K562 (cell line): ENCODE measurements at places on chromosomes 13 and 19.

DNA sequence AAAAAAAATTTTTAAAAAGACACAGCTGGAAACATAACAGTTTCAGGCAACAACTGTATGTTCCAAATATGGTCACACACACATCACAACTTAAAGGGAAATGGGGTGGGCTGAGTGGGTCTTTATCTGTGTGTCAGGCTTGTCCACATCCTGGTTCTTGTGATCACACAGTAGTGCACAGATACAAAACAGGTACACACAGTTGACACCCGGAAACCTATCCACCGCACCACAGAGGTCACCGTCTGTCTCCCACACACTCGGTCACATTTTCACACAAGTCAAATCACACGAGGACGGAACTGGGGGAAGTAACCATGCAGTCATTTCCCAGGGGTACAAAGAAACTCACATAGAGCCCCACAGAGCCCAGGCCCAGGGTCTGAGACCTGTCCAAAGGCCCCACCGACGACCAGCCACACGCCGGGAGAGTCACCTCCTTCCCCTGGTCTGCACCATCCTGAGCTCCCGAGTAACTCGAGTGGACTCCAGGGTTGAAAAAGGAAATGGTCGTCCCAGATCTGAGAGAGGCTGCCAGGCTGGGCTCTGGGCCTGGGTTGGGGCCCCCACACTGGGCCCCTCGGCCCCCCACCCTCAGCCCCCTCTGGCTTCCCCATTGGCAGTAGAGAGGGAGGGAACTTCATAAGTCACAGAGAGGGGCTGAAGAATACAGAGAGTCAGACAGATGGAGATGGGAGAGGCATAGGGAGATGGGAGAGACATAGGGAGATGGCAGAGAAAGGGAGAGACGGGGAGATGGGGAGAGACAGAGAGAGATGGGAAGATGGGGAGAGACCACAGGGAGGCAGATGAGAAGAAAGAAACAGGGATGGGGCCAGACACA is 1.3 kb upstream of the PPAN start:
- peak; percentile 79 for DNase-seq

DNA sequence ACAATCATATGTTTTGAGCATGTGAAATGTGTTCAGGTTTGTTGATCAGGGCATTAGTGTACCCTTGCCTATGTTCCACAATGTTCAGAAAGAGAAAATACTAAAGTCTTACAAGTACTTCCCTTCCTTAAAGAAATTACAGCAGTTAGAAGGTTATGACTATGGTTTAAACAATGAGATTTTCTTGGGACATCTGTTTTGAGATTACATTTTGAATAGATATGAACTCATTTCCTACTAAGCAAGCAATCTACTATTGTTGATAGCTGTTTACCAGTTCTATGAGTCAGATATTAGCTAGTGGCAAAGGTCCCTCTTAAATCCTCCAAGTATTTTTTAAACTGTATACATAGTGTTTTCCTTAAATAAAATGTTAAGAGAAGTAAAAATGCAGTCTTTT is 241.3 kb downstream of the DACH1 start:
- DNase-seq, result no peak

GRCh38 chr19:29528946-29529645 is 3.3 kb downstream of the VSTM2B start:
- no peak for DNase-seq

DNA sequence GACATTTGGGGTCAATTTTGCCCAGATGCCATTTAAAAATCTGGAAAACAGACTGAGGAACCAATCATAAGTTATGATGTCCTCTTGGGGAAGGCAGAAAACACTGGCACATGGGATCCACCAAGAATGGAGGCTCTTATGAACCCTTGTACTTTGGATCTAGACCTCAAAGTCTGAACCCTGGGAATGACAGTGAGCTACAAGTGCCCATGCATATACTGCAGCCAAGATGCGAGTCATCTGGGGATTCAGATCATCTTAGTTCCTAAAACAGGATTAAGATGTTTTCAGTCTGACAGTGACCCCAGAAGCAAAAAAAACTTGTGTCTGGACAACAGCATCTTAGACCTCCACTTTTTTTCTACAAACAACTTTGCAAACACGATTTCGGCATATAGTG is 100.2 kb upstream of the SIAH3 start:
- no peak for DNase-seq

DNA sequence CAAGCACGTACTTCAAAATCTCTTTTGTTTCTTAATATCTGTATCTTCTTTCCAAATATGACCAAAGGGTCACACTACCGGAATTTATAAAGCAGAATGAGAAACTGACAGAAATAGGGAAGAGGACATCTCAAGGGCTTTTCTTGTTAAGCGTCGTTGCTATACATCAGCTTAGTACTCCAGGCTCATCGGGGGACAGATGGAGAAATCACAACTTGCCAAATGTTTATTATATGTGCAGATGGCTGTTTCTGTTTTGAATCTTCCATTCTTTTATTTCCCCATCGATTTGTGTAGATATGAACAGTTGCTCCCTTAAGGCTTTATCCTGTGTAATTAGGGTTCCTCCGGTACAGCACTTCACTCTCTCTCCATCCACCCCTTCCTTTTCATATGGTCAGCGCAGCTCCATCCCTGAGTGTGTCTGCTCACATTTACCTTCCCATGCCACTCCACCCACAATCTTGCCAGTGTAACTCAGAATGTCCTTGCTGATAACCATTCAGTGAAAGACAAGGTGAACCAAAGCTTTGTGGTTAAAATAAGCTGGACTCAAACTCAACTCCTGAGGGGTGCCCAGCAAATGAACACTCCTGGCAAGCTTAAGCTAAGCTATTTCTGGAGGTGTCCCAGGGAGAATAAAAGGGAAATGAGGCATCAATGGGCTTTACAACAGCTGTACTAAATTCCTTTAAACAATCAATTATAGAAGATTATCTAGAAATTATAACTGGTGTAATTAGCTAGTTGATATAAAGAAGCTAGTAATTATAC is 51.3 kb downstream of the TBC1D4 start:
- DNase-seq, result no peak

DNA sequence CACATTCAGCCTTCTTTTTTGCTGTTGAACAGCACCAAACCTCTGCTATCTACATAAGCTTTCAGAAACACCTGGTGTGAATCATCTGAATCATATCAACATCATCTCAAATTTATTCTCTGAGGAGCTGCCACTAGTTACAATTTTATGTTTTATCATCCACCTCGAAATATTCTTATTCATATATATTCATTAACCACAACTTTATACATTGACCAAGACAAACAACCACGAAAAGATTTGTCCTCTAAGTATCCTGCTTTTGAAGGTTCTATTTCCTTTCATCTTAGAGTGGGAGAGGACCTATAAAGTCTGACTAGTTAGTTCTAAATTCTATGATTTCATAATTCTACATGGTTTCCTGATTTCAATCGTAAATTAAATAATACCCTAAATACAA is 18.9 kb downstream of the ESD start:
- DNase-seq, result no peak

DNA sequence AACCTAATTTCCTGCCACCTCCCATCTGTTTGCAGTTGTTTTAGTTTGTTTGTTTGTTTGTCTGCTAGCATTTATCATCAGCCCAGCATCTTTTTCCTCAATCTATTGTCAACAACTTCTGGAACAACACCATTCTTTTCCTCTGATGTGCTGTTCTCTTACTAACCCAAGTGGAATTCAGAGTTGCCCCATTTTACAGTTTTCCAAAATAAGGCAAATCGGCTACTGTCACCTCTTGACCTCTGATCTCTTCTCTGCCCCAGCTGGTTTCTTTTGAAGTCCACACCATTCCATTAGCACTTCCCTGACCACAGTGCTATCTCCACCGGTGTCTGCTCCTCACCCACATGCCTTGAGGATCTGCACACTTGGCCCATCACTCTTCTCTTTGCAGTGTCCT is 102.4 kb downstream of the EFNB2 start:
- DNase-seq, result no peak

DNA sequence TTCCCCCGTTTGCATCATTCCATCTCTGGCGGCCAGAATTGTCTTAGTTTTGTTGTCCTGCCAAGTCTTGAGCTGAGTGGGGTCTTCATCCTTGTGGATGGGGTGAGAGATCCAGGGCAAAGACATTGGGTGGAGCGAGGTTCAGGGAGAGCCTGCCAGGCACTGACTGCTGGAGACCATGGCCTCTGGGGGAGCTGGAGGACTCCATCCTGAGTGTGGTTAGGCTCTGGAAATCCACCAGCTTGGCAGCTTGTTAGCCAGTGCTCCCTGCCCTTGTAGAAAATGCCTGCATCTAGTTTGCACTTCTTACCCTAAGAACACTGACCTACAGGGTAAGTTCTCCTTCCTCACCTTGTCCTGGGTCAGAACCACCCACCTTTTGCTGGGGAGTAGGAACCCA is 97.2 kb upstream of the ZNF536 start:
- no peak for DNase-seq

DNA sequence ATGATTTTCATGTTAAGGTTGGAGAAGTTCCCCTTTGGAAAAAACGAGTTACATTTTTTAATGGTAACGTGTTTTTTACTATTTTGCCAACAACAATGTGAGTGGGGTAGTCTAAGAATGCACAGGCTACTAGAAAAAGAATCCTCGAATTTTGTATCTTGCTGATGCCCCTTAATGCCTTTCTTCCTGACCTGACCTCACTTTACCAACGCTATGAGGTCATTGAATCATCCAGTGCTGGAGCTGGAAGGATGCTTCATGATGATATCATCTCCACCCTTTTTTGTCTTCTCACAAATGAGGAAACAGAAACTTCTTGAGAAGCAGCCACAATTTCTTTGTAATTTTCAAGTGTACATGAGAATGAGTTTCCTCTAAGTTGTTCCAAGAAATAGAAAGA is 8.2 kb upstream of the UBL3 start:
- DNase-seq, result no peak

- DNase-seq, result peak; percentile 68
These were observed 61.1 kb downstream of the ZNF431 start for GRCh38 chr19:21202865-21203494.

- DNase-seq, result peak; percentile 97
These were observed at the start of gene EPN1 for GRCh38 chr19:55674841-55675660. Gene EPN1 (plus strand): TSS chr19:55675226. CDS start chr19:55678628, 3,402 bp downstream.

DNA sequence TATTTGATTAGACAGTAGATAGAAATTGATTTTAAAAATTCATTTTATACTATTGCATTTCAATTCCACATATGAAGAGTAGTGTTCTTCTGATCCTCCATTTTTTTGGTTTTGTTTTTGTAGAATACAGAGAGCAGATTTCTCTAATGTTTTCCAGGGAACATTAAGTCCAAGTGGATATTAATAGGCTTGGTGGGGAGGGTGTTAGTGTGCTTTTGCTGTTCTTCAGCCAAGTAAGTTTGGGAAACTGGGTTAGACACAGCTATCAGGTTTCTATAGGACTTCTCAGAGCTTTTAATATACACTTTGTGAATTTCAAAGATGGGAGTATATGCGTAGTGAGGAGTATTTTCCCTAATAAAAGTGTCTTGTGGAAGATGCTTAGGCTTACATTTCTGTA is 21.8 kb downstream of the NAA16 start:
- no peak for DNase-seq

DNA sequence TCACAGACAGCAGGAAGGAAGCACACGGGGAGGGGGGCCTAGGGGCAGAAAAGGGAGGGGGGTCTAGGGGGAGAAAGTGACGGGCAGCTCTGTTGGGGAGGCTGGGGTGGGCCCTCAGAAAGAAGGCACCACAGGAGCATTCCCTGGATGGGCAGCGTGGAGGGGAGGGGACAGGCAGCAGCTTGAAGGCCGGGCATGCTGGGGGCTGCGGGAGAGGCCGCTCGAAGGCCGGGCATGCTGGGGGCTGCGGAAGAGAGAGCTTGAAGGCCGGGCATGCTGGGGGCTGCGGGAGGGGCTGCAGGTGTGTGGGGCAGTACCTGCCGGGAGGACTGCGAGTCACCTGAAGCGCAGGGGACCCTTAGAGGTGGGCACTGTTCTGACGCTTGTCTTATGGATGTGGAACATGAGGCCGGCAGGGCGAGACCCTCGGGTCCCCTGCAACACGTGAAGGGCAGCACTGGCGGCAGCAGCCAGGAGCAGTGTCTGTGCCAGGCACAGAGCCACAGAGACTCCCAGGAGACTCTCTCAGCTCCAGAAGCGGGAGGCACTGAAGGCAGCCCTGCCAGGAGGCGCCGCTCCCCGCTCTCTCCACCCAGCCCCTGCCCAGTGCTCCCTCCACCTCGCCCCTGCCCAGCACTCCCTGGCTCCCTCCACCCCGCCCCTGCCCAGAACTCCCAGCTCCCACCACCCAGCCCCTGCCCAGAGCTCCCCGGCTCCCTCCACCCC is 13.3 kb downstream of the ZNF787 start:
- DNase-seq, result no peak

GRCh38 chr13:54165581-54166215 is 1137.1 kb downstream of the OLFM4 start:
- DNase-seq, result no peak

- no peak for DNase-seq
These were observed 35.4 kb downstream of the ZNF557 start for GRCh38 chr19:7104747-7105447.

GRCh38 chr19:29598496-29598895 is 7.6 kb upstream of the POP4 start:
- DNase-seq, result no peak

DNA sequence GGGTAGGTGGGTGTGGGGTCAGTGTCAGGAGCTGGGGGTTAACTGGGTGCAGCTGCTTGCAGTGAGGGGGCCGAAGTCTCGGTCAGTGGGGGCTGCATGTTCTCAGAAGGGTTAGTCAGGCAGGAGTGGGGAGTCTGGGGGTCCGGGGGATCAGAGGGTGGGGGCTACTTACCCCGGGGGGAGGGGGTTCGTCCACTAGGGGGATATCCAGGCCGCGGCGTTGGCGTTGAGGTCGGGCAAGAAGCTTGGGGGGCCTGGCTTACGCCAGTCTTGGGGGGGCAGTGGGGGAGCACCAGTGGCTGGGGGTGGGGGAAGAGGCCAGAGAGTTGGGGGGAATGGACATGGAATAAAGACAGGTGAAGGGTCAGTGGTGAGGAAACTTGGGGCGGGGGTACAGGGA is 9.1 kb downstream of the KCNC3 start:
- DNase-seq, result no peak

DNA sequence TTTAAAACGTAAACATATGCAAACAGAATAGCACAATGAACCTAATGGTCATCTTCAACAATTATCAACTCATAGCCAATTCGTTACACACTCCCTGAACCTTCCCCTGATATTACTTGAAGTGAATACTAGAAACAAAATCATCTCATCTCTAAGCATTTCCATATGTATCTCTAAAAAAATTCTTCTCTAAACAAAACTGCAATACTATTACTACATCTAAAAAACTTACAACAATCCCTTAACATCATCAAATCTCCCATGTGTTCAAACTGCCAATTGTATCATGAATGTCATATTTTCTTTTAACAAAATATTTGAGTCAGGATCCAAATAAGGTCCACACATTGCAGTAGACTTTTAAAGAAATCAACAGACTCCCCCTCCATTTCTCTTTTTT is 61.4 kb downstream of the FRY start:
- no peak for DNase-seq
